ENCODE measurements at places on chromosomes 1 and 21. TPM values are rescaled to one million over a fixed set of nuclear protein-coding genes. Genes with fewer than 3 reads are reported as not detected.

GRCh38 chr1:214640431-214641213 lies 37.6 kb downstream of the CENPF start:
- H3K4me3 ChIP-seq: no peak overlapping the region
- no peaks in the 10 kb centered on the region for H3K4me1 ChIP-seq
- no peak for DNase-seq
- H3K27me3 ChIP-seq: no peaks in the 10 kb centered on the region

GRCh38 chr1:197066719-197067456 lies at the start of gene F13B:
F13B (minus strand) TSS chr1:197067260; CDS start chr1:197067223, 37 bp downstream.
- no peak within 1 kb of the TSS for H3K27ac ChIP-seq
- no peaks in the 10 kb centered on the region for H3K4me1 ChIP-seq
- peaks cover 5% of the 10 kb centered on the region for H3K36me3 ChIP-seq
- H3K4me3 ChIP-seq: no peak within 1 kb of the TSS
- DNase-seq: no peak
- no peaks in the 10 kb centered on the region for H3K27me3 ChIP-seq

- H3K4me1 ChIP-seq: peaks cover 25% of the 10 kb centered on the region
- no peak overlapping the region for H3K4me3 ChIP-seq
- no peak for DNase-seq
- no peaks in the 10 kb centered on the region for H3K36me3 ChIP-seq
- no peaks in the 10 kb centered on the region for H3K27me3 ChIP-seq
These were observed 152.6 kb downstream of the PLPP3 start for GRCh38 chr1:56426587-56427381.

DNA sequence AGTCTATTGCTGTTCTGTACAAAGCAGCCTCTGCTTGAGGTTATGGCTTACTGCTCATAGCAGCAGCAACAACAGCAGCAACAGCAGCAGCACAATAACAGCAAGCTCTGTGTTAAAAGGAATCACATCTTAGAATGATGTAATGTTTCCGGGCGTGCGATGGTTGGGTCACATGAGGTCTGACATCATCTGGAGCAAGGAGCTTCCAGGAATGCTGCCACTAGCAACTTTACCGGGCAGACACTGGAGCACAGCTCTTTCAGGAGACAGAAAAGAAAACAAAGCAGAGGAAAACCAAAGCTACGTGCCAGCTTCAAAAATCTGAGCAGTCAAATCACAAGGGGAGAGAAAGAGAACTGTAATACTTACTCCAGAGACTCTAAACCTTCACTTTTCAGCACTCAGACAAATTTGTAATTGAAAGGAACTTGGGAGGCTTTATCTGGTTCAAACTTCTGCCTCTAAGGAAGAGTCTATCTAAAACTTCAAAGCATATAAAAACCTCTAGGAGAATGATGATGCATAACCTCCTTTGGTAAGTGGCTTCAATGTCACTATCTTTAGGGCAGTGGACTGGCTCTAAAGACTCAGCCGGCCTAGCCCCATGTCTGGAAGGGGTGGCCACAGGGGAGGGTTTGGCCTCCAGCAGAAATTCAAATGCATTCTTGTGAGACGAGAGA lies 28.3 kb upstream of the RAB3GAP2 start:
- H3K4me3 ChIP-seq: no peak overlapping the region
- peaks cover 27% of the 10 kb centered on the region for H3K4me1 ChIP-seq
- H3K36me3 ChIP-seq: no peaks in the 10 kb centered on the region
- peak overlapping the region; percentile 89 for H3K27ac ChIP-seq
- H3K27me3 ChIP-seq: no peaks in the 10 kb centered on the region

The SH2D1B gene
- total RNA-seq: not detected

The KNCN gene
- total RNA-seq: not detected

Data from WTC11 (cell line).